Epithelial cell of esophagus (primary cell): ENCODE measurements at places on chromosomes 12 and 14.

DNA sequence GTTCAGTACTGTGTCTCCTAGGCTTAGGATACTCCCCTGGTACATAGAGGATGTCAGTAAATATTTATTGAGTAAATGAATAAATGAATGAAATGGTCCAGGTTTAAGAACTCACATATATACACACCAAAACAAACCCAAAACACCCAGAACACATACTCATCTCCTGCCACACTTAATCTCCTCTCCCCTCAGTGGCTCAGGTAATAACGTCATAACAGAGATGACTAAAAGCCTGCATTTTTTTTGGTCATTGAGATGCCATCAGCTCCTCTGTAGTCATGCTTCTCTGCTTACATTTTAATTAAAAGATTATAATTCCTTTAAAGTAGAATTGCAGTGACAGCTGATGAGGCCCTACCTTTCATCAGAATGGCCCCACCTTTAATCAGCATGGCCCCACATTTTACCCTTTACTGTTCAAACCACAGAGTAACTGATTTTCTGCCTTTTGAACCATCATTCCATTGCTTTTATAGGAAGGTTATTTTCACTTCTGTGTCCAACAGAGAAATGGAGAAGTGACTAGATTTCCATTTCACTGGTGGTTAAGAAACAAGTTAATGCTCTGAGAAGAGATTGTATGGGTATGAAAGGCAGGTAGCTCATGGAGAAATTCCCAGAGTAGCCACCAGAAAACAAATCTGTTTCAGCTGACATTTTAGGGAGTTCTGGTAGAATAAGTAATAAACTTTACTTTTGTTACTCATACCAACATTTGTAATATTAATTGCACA, 193.4 kb upstream of the ATP2B1 start:
- DNase-seq: no peak

DNA sequence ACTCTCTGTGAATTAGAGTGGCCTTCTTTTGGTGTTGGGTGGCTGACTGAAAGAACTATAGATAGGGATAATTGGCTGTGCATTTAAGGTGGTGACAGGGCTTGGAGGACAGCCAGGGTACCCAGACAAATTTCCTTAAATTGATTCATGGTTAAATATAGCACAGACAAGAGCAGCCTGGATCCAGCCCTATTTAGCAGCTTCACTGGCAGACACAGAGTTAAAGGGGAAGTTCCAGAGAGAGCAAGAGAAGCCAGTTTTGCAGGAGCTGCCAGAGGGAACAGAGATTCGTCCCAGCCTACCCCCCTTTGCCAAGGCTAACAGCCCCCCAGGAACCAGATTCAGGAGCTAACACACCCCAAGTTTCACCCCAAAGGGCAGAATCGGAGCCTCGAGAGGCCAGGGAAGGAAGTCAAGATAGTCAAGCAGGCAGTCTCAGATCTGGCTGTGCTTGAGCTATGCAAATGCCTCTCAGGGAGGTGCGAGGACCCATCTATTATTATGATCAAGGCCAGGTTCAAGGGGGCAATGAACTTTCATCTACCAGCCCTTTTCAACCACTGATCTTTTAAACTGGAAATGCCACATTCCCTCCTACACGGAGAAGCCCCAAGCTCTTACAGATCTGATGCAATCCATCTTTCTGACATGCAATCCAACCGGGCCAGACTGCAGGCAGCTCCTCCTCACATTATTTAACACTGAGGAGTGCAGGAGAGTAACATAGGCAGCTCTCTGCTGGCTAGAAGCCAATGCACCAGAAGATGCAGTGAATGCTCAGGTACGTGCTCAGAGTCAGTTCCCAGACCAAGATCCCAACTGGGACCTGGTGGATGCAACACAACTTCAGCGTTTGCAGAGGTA, 58.2 kb downstream of the DHRS2 start:
- peak; percentile 86 for DNase-seq

- peak; percentile 42 for DNase-seq
These were observed 113.3 kb upstream of the PRB2 start for GRCh38 chr12:11508699-11509098.

DNA sequence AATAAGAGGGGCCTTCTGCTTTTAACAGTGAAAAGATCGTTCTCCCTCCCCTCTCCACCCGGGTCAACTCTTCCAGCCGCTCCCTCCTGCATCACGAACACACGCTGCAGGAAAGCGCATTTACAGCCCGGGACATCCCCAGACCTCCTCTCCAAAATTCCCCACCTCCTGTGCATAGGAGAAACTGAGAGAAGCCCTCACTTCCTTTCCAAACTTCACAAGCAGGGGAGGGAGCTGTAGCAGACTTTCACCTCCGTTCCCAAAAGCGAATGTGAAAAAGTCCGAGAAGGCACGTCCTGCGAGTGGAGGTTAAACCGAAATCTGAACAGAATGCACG, 513 bp downstream of the BCAT1 start:
- DNase-seq: peak; percentile 28

DNA sequence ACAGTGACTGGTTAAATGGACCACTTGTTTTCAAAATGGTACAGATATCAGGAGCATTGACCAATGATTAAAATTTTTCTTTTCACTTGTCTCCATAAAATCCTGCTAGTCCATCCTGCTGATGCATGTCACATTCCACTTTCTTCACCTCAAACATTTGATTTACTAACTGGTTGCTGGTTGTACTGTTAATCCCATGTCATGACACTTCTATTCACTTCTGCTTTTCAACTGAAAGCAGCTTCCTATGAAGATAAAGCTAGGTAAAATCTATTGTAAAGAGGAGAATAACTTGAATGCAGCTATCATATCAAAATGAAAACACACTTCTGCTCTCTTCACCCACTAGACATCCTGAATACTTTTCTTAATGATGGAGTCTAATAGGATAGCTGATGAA, 149.6 kb upstream of the OTX2 start:
- no peak for DNase-seq

GRCh38 chr12:2548081-2548480, 246.7 kb upstream of the FKBP4 start:
- no peak for DNase-seq

DNA sequence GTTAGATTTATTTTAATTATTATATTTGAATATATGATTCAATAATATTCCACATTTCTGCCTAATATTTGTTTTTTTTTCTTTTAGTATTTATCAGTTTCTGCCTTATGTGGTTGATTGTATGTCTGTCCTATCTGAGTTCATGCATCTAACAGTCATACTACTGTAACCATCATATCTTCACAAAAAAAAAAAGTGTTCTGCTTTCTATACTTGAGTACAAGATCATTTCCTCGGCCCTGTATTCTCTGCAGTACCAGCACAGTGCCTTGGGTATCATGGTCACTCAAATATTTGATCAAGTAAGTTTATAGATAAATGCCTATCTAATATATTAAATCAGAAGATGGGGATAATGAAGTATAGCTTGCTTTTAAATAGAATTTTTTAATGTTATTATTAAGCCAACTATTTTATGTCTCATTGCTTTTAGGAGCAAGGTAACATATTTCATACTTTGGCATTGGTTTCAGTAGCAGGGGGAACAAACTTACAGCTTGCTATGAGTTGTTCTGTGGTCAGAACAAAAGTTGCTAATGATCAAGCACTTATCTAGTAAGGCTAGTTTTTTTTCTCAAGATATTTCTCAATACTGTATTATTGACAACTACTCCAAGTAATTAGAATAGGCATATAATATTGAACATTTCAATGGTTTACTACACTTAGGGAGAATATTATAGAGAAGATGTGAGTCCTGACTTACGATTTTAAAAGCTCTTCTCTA, 290.5 kb upstream of the FBXO33 start:
- DNase-seq: no peak

GRCh38 chr12:78156751-78157150, 326.1 kb downstream of the NAV3 start:
- no peak for DNase-seq

- no peak for DNase-seq
These were observed 218.1 kb downstream of the RMST start for GRCh38 chr12:97680751-97681150.

GRCh38 chr14:95191445-95192199, 34.3 kb upstream of the DICER1 start:
- no peak for DNase-seq

DNA sequence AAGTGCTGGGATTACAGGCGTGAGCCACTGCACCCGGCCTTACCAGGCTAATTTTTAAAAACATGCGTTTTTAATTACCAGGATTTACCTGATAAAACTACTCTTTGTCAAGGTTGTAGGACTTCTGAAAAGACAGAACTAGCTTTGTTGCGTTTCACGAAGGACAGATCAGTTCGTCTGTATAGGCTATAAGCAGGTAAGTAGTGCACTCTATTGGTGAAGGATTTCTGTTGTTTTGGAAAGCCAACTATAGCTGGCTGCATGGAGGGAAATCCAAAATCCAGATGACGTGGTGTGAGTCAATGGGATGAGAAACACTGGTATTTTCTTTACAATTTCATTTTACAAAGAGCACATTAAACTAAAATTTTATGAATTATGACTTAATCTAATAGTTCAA, 14.6 kb downstream of the GNPNAT1 start:
- DNase-seq: no peak

DNA sequence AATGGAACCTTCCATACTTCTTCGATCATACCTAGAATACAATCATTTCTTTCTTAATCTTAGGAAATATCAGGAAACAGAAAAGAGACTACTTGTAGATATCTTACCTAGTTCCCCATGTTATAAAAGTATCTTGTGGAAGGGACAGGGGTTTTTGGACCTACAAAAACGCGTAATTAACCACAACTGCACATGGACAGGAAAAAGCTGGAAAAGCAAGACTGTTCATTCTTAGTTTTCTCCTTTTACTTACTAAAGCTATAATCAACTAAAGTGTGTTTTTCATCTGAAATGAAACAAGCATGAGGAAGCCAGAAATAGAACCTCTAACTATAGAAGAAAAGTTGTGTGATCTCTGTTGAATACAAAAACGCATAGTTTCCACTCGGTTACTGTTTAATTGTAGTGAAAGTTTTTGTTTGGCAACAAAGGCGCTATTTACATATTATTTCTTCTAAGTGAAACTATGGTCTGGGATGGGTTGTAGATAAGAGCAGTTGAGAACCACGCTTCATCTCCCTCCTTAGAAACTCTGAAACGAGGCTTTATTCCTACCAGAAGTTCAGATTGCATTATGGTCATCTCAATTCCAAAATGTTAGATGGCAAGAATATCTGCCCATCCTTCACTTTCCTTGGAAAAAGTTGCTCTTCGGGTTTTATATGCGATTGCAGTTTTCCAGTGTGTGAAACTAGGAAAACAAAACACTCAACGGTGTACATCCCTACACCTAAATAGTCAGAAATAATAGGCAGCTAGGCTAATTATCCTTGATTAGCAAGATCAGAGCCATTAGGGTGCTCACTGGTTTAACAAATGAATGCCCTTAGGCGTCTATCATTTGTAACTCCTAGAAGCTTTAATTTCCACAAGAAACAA, 1.1 kb downstream of the BCAT1 start:
- DNase-seq: no peak

GRCh38 chr14:99569725-99570543, 34.1 kb downstream of the CCDC85C start:
- DNase-seq: no peak
